ENCODE measurements at places on chromosomes 5 and 9. TPM values are rescaled to one million over a fixed set of nuclear protein-coding genes. Genes with fewer than 3 reads are reported as not detected.

The FBP1 gene
- total RNA-seq, result 1.8 TPM

GRCh38 chr5:31280210-31280609, 86.7 kb downstream of the CDH6 start:
- H3K27ac ChIP-seq, result no peak overlapping the region
- no peak overlapping the region for H3K4me3 ChIP-seq
- DNase-seq, result no peak
- no peaks in the 10 kb centered on the region for H3K36me3 ChIP-seq

DNA sequence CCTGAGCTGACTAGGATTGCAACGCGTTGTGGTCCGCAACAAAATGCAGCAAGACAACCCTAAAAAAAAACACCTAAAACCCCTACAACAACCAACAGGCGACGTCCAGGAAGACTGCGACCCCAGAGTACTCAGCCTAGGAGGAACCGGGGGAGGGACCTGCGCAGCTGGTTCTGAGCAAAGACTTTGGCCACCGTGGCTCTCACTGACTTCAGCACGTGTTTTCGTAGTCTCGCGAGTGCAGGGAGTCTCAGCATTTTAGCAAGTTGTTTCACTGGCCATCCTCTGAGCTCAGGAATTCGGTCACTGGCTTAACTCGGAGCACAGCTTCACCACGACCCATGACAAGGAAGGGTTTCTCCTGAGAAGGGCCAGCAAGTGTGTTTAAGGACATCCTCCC, 8.6 kb upstream of the ZDHHC11 start:
- H3K27ac ChIP-seq, result no peak overlapping the region
- DNase-seq, result no peak
- H3K27me3 ChIP-seq, result no peaks in the 10 kb centered on the region

- no peaks in the 10 kb centered on the region for H3K4me1 ChIP-seq
- no peaks in the 10 kb centered on the region for H3K27me3 ChIP-seq
- DNase-seq, result no peak
- no peaks in the 10 kb centered on the region for H3K36me3 ChIP-seq
- no peak overlapping the region for H3K27ac ChIP-seq
Measured at GRCh38 chr5:23740029-23740428, 232.6 kb downstream of the PRDM9 start.

The CENPK gene
- 16.0 TPM for total RNA-seq

DNA sequence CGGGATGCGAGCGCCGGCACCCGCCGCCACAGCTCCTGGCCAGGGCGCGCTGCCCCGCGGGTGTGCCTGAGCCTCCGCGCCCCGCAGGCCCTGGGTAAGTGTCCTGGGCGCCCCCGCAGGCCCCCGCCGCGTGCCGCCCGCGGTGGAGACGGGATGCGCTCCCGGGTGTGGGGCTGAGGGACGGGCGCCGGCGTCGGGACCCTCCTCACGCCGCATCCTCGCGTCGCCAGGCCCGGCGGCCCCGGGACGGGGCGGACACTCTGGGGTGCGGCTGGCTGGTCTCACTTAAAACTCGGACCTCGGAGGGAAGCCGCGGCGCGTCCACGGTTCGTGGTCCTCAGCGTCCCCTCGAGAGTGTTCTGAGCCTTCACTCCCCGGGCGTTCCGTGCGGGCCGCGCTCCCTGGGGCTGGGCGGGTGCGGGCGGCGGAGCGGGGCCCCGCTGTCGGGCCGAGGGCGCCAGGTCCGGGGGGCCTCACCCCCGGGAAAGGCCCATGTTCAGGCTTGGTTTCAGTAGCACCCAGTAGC, 275 bp downstream of the AHRR start:
- H3K4me3 ChIP-seq, result no peak overlapping the region
- H3K36me3 ChIP-seq, result peaks cover 9% of the 10 kb centered on the region
- H3K27me3 ChIP-seq, result peaks cover 50% of the 10 kb centered on the region
- no peak for DNase-seq
- H3K27ac ChIP-seq, result no peak overlapping the region

DNA sequence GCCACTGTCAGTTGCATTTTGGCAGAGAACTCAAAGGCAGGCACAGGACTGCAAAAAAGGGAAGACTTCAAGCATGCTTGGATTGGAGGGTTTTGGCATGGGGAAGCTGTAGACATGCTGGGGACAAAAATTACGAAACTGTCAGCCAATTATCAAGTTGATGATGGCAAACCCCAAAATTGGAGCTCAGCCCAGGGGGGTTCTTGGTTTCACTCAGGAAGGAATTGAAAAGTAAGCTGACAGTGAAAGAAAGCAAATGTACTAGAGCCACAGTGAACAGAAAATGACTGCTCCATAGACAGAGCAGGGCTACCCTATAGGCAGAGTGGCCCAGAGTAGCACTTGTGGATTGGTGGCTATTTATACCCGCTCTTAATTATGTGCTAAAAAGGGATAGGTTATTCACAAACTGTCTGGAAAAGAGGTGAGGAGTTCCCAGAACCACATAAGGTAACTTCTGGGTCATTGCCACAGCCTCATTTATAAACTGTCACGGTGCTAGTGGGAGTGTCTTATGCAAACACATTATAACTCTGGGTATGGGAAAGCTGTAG, 14.6 kb upstream of the CFAP95 start:
- no peak for DNase-seq
- no peaks in the 10 kb centered on the region for H3K27me3 ChIP-seq
- no peaks in the 10 kb centered on the region for H3K4me1 ChIP-seq
- H3K27ac ChIP-seq, result no peak overlapping the region
- no peak overlapping the region for H3K4me3 ChIP-seq
- no peaks in the 10 kb centered on the region for H3K36me3 ChIP-seq

- H3K27ac ChIP-seq, result no peak overlapping the region
- no peak overlapping the region for H3K4me3 ChIP-seq
- no peak for DNase-seq
- H3K4me1 ChIP-seq, result peaks cover 15% of the 10 kb centered on the region
Measured at GRCh38 chr5:95861864-95862561, 39.5 kb upstream of the GLRX start.

DNA sequence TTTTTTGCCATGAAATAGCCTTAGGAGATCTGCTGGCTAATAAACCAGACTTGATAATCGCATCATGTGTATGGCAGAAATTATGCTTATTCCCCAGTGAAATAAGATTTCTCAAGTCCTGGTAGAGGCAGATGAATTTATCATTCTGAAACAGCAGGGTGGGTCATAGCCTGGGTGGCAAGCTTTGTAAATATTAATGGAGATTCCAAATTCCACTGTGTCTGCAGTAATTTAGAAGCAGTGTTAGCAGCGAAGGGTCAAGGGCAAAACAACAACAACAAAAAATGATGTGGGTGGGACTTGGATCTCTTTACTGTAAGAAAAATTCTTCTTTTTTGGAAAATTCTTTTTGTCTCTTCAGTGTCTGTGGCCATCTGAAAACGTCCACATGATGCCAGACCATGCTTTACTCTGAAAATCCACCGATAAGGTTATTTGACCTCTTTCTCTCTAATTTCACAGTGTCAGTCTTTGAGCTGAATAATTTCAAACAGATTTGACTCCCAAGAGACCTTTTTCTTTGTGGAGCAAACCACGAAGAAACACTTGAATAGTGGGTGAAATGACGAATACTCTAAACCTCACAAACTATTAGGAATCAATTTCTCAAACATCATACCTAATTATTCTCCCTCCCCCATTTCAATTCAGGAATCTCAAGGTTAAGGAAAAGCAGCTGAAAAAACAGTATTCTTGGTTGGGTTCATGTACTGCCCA, 106.0 kb upstream of the RPS23 start:
- H3K27ac ChIP-seq, result no peak overlapping the region
- H3K36me3 ChIP-seq, result no peaks in the 10 kb centered on the region
- H3K4me3 ChIP-seq, result no peak overlapping the region
- H3K27me3 ChIP-seq, result no peaks in the 10 kb centered on the region

DNA sequence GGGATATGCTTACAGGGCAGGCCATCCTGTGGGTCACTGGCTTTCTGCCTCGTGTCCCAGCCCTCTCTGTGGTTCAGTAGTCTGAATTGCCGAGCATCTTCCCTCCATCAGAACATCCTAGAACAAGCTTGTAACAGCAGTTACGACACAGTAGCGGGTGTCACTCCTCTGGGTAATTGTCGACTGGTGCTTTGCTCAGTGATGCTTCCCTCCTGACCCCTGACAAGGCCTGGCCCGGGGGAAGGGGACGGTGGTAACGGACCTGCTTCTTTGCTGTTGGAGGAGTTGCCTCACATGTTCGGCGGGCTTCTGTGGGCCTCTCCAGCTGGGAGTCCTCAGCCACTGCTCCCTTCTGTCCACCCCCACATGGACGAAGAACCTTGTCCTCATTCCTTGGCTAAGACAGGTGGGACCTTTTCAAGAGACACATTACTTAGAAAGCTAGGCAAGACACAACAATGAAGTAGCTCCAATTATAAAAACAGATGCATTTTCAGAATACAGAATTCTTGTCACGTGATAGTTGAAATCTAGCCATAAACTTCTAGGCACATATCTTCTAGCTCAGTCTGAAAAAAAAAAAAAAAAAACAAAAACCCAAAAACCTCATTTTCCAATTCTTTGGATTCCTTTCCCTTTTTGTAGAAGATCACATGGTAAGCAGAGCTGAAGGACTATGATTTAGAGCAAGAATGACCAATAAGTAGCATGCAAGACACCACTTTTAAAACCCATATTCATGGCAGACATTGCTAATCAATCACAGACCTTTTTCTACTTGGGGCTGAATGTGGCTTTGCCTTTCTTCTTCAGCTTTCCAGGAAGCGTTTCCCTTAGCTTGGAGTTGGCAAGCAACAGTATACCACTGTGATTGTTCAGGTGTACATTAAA, 25.0 kb downstream of the HMCN2 start:
- DNase-seq, result no peak
- H3K4me1 ChIP-seq, result peaks cover 35% of the 10 kb centered on the region
- H3K4me3 ChIP-seq, result no peak overlapping the region
- H3K36me3 ChIP-seq, result peaks cover 8% of the 10 kb centered on the region
- peaks cover 2% of the 10 kb centered on the region for H3K27me3 ChIP-seq
- no peak overlapping the region for H3K27ac ChIP-seq

All from spinal cord (tissue), 10 donors.